Right renal cortex interstitium (tissue), 3 donors: ENCODE measurements at places on chromosomes 2 and 18.

DNA sequence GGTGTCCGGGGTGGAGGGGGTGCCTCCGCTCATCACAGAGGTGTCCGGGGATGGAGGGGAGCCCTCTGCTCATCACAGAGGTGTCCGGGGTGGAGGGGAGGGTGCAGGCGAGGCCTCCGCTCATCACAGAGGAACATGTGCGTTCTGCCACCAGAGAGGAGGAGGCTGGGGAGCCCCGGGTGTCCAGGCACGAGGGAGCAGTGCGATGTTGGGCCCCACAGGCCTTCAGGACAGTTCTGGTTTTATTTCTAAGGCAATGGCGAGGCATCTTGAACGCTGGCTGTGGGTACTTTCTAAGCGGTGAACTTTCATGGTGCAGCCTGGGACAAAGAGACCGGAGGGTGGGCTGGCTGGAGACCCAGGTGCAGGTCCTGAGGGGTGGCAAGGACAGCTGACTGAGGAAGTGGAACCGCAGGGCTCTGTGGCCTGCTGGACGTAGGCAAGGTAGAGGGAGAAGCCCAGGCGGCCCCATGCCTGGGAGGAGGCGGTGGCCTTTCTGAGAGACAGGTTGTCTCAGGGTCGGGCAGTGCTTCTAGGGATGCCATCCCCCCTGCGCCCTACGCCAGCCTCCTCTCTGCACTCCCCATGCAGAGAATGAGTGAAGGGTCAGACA lies 196.6 kb upstream of the SALL3 start:
- no peak for DNase-seq

DNA sequence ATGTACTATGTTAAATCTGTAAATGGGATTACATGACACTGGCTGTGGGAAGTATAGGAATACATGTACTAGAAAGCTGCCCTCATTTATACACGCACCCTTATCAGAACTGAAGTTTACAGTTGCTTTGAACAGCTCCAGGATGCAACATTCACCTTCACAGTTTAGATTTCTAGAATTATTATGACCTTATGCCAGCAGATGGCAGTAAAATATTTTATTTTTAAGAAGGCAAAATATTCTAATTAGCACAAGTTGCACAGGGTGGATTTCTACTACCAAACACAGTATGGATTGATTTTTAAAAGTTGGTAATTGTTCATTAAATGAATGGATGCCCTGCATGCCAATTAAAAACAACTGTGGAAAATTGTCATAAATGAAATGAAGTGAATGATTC lies 670.4 kb downstream of the KCNJ3 start:
- DNase-seq, result no peak

DNA sequence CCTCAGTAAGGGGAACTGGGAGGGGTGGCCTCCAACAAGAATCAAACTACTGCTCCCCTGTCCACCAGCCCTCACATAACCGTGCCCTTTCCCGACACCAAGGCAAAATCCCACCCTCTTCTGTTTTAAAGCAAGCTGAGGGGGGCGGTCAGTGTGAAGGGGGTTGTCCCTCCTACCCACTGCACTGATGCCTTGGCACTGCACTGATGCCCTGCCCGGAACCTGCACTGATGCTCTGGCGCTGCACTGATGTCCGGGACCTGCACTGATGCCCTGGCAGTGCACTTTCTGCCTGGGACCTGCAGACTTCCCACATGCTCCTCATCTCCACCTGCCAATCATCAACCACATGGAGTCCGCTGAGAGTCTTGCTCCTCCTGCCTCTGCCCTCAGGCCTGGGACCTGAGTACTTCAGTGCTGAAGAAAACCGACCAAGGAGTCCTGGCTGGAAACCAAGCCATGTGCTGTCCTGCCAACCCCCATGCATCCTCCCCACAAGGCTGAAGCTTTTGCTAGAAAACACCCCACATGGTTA lies 179.5 kb downstream of the SMAD2 start:
- DNase-seq, result no peak

- DNase-seq, result no peak
These were observed 36.0 kb downstream of the PHLPP1 start for GRCh38 chr18:62751341-62751821.

- no peak for DNase-seq
These were observed 18.9 kb downstream of the SLC8A1 start for GRCh38 chr2:40432921-40433483.

DNA sequence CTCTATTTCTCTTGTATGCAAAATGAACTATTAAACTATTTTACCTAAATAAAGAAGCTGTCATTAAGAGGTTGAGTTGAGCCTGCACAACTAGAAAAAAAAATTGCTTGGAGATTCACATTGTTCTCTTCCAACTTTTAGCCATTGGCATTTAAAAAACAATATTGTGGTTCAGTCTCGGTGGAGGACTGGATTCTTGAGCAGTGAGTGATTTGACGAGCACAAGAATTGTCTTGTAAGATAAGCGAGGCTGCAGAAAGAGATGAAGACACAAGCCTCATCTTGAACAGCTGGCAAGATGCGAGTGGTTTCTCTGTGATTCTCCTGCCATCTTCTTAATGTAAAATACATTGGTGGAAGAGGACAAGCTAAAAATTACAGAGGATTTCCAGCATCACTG lies 67.0 kb downstream of the GALR1 start:
- no peak for DNase-seq

- DNase-seq, result no peak
These were observed 7.2 kb downstream of the HADHB start for GRCh38 chr2:26251893-26252292.

DNA sequence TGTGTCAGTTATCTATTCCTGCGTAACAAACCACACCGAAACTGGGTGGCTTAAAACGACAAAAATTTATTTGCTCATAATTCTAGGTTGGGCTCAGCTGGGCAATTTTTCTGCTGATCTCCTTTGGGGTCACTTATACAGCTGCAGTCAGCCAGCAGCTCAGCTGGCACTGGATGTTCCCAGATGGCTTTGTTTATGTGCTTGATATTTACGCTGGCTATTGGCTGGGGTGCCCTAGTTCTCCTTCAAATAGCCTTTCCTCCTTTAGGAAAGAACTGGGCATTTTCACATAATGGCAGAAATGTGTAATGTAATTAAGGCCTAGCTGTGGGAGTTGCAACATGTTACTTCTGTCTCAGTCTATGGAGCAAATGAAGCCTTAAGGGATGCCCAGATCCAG lies 142.2 kb downstream of the B3GNT2 start:
- no peak for DNase-seq

GRCh38 chr18:46636040-46636630 lies 20.9 kb downstream of the LOXHD1 start:
- DNase-seq, result no peak

GRCh38 chr2:96808176-96808837 lies 7.8 kb upstream of the CNNM3 start:
- no peak for DNase-seq

GRCh38 chr2:105924932-105925331 lies 180.2 kb downstream of the NCK2 start:
- no peak for DNase-seq

DNA sequence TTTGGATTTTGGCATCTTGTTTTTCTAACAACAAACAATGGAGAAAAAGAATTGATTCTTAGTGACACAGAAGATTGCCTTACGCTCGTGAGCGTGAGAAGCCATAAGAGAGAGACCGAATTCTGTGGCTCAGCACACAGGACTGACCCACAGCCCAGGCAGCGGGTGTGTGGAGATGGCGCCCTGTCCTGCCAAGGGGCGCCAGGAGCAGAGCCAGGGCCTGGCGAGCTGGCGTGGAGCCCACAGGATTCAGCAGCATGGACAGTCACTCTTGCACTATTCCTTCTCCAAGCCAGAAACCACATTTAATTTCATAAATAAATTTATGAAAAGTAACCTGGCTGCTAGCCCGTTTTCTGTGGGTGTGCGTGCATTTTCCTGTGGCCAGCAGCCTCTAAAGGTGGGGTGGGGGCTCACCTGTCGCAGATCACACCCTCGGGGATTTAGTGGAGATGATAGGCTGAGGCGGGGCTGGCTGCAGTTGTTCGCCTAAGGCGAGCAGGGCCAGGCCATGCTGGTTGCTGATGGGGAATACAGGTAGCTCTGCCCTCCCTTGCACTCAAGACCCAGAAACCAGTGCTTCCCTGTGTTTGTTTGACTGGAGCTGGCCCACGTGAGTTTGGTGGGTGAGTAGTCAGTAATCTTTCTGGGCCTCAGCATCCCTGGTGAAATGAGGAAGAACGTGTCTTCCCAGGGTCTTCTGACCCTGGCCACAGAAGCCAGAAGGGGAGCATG lies 46.2 kb downstream of the FAM168B start:
- DNase-seq, result no peak

- DNase-seq, result no peak
These were observed 4.4 kb downstream of the TXNDC2 start for GRCh38 chr18:9890196-9890595.

DNA sequence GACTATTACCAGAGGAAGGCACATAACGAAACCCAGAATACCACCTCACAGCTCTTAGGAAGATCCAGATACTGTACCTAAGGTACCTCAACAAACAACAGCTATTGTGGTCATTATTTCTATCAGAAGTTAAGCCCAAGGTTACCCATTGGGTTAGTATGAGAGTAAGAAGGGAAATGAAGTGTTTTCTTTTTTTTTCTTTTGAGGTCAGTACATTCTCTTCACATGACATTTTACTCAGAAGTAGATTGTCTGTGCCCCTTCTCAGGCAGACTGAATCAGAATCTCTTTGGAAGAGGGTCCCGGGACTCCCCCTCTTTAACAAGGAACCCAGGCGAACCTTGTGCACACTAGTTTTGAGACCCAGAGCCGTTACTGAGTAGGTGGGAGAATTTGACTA lies 233.7 kb upstream of the CXCR4 start:
- no peak for DNase-seq

- DNase-seq, result no peak
These were observed 74.7 kb downstream of the PSMG2 start for GRCh38 chr18:12777500-12777944.

GRCh38 chr2:29187926-29188325 lies 72.7 kb downstream of the CLIP4 start:
- no peak for DNase-seq

- no peak for DNase-seq
These were observed 32.4 kb downstream of the CYB5A start for GRCh38 chr18:74259347-74259746.

DNA sequence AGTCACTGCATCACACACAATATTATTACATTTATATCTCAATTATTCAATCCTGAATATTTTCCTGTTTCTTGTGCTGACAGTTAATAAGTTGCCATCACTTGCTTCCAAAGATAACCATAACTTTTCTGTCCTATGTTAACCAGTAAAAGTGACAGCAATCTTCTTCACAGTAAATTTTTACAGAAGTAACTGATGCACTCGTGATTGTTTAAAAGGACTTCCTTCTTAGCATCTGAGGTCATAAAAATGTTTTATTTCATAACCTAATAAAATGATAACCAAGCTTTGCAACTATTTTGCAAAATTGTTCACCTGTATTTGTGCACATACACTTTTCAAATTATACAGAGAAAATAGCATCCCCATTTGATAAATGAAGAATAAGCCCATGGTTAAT lies 20.6 kb upstream of the ANKRD62 start:
- no peak for DNase-seq

- DNase-seq, result no peak
These were observed 12.1 kb upstream of the ZNF516 start for GRCh38 chr18:76506974-76507764.

DNA sequence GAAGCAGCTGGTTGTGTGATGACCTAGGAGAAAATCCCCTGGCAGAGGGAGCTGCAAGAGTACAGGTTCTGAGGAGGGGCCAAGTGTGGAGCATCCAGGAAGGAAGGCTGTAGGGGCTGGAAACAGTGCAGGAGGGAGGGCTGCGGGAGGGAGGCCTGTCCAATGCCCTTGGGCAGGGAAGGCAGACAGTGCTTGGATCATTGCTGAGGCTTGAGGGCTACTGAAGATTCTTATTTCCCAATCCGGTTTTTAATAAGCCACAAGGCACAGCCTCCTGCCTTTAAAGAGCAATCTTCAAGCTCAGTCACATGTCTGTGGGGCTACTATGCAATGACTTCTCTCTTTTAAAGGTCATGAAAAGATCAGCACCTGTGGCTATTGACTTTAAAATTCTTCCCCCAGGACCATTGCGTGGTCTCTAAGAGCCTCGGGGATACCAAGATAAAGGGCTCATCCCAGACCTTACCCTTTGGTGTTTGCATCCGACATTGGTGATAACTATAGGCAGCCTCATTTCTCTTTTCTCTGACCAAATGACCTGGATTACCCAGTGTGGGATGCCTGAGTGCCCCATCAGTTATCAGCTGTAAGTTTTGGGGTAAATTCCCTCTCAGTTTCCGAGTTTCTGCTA lies 149.6 kb downstream of the DOCK10 start:
- no peak for DNase-seq

DNA sequence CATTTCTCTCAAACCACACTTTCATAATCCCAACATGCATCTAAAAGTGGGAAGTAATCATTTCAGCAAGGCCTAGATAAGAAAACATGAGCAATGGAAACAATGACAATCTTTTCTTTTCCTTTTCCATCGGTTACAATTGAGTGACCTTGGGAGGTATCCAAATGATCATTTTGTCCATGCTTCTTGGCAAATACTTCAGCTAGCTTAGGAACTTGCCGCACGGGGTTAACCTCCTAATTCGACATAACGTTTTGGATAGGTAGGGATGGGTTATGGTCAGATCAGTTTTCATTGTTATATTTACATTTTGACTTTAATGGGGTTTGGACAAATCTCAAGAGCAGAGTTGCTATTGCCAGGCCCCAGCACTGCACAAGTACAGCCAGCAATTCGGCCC lies 4.6 kb upstream of the PTPRM start:
- no peak for DNase-seq

DNA sequence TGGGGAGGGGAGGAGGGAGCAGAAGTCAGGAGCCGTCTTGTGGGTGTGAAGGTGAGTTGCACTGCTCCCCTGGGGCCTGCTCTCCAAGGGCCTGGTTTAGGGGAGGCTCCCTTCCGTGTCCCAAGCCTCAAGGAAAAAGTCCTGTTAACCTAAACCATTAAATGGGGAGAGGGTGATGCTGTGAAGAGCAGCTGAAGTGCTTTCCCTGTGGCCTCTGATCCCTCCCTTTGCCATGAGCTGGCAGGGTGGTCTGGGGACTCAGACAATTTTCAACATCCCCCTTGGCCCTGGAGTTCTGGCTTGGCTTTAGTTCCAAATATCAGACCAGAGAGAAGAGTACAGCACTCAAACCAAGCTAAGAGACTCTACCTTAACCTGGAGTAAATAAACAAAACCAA lies 692 bp upstream of the POMC start:
- no peak for DNase-seq

GRCh38 chr18:10138719-10139118 lies 224.9 kb downstream of the VAPA start:
- DNase-seq, result no peak

DNA sequence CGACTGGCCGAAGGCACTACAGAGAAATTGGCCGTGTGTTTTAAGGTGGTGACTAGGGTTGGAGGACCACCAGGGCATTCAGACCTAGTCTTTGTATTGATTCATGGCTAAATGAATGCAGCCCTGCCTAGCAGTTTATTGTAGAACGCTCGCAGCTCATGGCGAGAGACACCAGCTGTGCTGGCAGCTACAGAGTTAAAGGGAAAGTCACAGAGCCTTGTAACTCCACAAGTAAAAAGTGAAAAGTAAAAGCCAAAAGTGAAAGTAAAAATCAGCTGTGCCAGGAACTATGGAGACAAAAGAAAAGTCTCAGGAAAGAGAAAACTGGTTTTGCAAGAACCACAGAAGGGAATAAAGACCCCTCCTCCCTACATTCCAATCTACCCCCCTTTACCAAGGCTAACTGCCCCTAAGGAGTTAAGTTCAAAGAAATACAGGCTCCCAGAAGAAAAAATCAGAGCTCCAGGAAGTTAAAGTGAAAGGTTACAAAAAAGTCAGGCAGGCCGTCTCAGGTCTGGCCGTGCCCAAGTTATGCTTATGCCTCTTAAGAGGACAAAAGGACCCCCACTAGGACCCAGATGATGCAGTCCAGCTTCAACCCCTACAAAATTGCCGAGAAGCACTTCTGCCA lies 46.4 kb upstream of the SELENOI start:
- peak; percentile 60 for DNase-seq
